ENCODE measurements at places on chromosomes 5 and 9.

DNA sequence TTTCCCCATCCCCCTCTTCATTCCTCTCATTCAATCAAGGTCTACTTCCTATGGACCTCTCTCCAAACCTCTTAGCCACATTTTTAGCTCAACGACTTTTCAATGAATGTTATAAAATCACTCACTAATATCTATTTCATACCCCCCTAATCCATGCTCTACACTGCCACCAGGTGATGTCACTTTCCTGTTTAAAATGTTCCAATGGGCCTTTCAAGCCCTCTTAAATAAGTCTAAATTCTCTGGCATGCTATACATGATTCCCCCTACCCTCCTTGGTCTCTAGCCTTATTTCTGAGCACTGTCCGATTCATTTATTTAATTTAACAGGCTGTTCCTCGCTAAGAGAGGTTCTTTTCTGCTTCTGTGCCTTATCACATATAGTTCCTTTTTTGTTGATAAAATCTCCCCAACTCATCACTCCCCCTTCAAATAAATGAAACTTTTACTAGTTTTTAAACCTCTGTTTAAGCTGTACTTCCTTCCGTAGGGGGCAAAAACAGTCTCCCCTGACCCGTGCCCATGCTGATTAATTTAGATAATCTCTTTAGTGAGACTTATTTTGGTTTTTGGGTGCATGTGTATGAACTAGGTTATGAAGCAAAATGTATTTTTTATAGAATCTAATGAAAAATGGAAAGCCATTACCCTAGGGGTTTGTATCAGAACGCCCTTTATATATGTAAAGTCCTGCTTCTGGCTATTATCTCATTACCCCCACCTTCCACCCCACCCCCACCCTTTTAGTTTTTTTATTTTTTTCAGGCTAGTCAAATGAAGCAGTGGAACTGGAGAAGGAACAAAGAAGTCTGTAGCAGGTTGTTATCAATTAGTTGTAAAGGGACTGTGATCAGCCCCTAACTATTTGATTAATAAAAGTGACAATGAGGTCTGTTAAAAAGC lies 9.0 kb downstream of the ABHD17B start:
- DNase-seq = no peak

- DNase-seq = no peak
Observed at GRCh38 chr5:179170606-179171005, 110.4 kb downstream of the ZNF354C start.

- DNase-seq = no peak
Observed at GRCh38 chr5:34656700-34657273, 659 bp downstream of the RAI14 start.

- DNase-seq = no peak
Observed at GRCh38 chr9:130912932-130913598, 16.5 kb upstream of the QRFP start.

- no peak for DNase-seq
Observed at GRCh38 chr5:172540099-172540870, 86.0 kb upstream of the SH3PXD2B start.

GRCh38 chr5:61228691-61229280 lies 66.5 kb upstream of the SMIM15 start:
- no peak for DNase-seq

DNA sequence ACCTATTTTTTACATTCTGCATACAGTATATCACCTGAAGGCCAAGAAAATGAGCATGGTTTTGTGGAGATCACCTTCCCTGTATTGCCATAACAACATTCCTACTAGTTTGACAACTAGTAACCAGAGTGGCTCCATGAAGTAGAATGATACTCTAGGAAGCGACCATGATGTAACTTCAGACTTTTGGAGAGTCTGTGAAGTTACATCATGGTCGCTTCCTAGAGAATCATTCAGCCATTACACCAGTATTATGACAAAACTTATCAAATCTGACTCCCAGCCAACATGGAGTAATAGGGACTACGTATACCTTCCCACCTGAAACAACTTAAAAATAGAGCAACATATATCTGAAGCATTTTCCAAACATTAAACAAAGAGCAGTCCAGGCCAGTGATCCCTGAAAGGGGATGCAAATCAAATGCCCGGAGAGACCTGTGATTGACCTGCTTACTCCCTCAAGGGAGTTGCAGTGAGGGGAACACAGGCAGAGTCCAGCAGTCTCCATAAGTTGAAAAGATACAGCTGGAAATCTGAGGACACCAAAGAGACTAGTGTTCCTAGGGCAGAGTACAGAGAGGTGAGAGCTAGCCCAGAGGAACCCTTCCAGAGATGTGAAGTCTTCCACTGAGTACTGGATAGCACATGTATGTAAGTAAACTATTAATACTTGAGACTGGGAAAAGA lies 7.8 kb downstream of the ECM2 start:
- DNase-seq = no peak

DNA sequence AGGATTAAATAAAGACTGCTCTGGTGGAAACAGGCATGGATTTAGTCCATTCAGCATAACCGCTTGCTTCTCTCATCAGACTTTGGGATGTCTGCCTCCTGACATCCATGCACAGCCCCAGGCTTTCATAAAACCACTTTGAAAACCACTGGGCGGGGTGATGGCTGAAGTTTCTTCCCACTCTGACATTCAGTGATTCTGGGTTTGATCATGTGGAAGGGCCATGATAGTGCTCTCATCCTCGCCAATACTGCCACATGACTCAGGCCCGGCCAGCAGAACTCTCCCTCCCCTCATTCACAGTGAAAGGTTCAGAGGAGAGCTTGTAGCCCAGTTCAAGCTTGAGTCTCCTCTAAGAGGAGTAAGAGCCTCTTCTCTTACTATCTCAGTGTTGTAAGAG lies 29.6 kb upstream of the GLRA1 start:
- DNase-seq = no peak

DNA sequence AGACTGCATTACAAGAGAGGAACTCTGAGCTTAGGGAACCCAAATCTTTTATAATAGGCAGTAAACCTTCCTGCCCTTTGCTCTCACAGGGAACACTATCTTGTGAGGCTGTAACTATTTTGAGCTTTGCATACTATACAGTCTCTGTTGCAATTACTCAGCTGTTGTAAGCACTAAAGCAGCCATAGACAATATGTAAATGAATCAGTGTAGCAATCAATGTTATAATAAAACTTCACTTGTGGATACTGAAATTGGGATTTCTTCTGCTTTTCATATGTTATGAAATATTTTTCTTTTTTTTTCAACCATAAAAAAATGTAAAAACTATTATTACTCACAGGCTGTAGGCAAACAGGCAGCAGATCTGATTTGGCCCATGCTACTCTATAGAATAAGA lies 16.7 kb upstream of the UBQLN1 start:
- DNase-seq = no peak

All from T-helper 1 cell (primary cell).